Astrocyte (in vitro differentiated cells and primary cell): ENCODE measurements at places on chromosomes 16 and 17. TPM values are rescaled to one million over a fixed set of nuclear protein-coding genes. Genes with fewer than 3 reads are reported as not detected.

The CSF3 gene
- not detected in 2 replicates for total RNA-seq

The HOXB7 gene
- not detected in 2 replicates for total RNA-seq

The CUEDC1 gene
- total RNA-seq = 37.4 and 43.7 TPM in 2 replicates

The ZP2 gene
- not detected in 2 replicates for total RNA-seq

The JPH3 gene
- total RNA-seq = 8.6 and 9.3 TPM in 2 replicates

The TBC1D3H gene
- total RNA-seq = not detected in 2 replicates

The NLRC3 gene
- total RNA-seq = 0.17 and 0.23 TPM in 2 replicates

The ENPP7 gene
- total RNA-seq = not detected in 2 replicates

The KRT33B gene
- total RNA-seq = not detected in 2 replicates

The CDH3 gene
- total RNA-seq = 13.2 and 14.1 TPM in 2 replicates

The SKAP1 gene
- not detected in 2 replicates for total RNA-seq

The OSGIN1 gene
- total RNA-seq = 0.60 and 0.79 TPM in 2 replicates

The WNT3 gene
- 2.4 TPM in 2 replicates for total RNA-seq

The TOB1 gene
- total RNA-seq = 59.1 and 71.6 TPM in 2 replicates

The UTS2R gene
- total RNA-seq = not detected in 2 replicates

The KCNJ2 gene
- 5.9 and 10.2 TPM in 2 replicates for total RNA-seq

The DPEP2 gene
- not detected in 2 replicates for total RNA-seq

The ITGB3 gene
- 44.0 and 59.2 TPM in 2 replicates for total RNA-seq

The MT1H gene
- total RNA-seq = not detected in 2 replicates

The COX6A2 gene
- total RNA-seq = not detected in 2 replicates

The SLFN14 gene
- total RNA-seq = not detected in 2 replicates

The P2RX5 gene
- total RNA-seq = 2.4 TPM in 2 replicates

The SPOP gene
- total RNA-seq = 46.6 and 48.6 TPM in 2 replicates

The MRPL38 gene
- 58.9 and 65.6 TPM in 2 replicates for total RNA-seq

The KRT20 gene
- total RNA-seq = not detected in 2 replicates

The OTOP2 gene
- not detected in 2 replicates for total RNA-seq

The KRT24 gene
- total RNA-seq = not detected in 2 replicates

The TMEM220 gene
- total RNA-seq = 1.0 and 1.3 TPM in 2 replicates

The PTGES3L gene
- total RNA-seq = 5.1 and 5.8 TPM in 2 replicates

The TBC1D3G gene
- not detected in 2 replicates for total RNA-seq

The SOX9 gene
- total RNA-seq = 33.8 and 37.7 TPM in 2 replicates

The KIAA0753 gene
- total RNA-seq = 23.3 and 25.4 TPM in 2 replicates

The PLEKHG4 gene
- total RNA-seq = 1.8 and 2.4 TPM in 2 replicates

The C17orf100 gene
- total RNA-seq = 3.1 and 4.1 TPM in 2 replicates

The CRYM gene
- total RNA-seq = 0.34 and 0.50 TPM in 2 replicates

The TMEM97 gene
- 13.4 and 20.4 TPM in 2 replicates for total RNA-seq

The MTMR4 gene
- 13.9 and 17.6 TPM in 2 replicates for total RNA-seq

The TERB1 gene
- 0.16 and 0.50 TPM in 2 replicates for total RNA-seq

The CRK gene
- total RNA-seq = 81.1 and 83.5 TPM in 2 replicates

The UNC119 gene
- total RNA-seq = 23.1 and 27.7 TPM in 2 replicates

The CACNG1 gene
- not detected in 2 replicates for total RNA-seq
